ENCODE measurements at places on chromosomes 2 and 18.
A peak's percentile ranks its signal among the peaks of the same experiment; 100 is the strongest.

DNA sequence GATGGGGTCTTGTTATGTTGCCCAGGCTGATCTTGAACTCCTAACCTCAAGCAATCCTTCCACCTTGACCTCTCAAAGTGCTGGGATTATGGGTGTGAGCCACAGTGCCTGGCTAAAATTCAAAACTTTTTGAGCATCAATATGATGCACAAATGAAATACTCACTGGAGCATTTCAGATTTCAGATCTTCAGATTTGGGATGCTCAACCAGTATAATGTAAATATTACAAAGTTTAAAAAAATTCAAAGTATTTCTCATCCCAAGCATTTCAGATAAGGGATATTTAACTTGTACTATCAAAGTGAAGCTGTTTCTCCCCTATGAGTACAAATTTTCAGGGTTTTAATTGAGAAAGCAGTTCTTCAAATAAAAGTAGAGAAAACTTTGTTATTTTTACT lies 164.1 kb upstream of the CCDC68 start:
- no peak for DNase-seq

GRCh38 chr2:223161873-223162458 lies 110.0 kb downstream of the KCNE4 start:
- DNase-seq, result no peak

- DNase-seq, result no peak
These were observed 103.1 kb upstream of the ARHGAP28 start for GRCh38 chr18:6626457-6626856.

DNA sequence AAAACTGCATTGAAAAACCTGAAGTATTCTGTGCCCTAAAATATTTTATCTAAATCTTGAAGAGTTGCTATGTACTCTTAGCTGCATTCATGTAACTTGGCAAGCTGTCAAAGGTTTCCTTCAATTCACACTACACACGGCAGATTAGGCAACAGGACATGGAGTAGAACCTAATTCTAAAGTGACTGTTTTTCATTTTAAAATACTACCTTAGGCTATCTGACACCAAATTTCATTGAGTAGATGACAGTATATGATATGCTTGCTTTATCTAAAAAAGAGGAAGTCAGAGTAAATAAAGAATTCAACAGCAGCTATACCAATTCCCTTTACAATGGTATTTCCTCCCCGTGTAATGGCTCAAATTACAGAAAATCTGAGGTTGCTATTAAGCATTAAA lies 45.4 kb downstream of the EXOC6B start:
- DNase-seq, result no peak

GRCh38 chr2:113149553-113150257 lies 22.3 kb downstream of the IL1RN start:
- no peak for DNase-seq

DNA sequence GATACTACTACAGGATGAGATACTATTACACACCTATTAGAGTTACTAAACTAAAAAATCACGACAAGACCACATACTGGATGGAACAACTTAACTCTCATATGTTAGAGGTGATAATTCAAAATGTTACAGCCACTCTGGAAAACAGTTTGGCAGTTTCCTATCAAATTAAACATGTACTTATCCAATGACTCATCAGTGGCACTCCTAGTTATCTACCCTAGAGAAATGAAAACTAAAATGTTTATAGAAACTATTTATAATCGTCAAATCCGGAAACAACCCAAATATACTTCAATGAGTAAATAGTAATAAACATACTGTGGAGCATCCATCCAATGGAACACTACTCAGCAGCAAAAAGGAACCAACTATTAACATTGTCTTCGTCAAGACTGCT lies 137.0 kb upstream of the RBBP8 start:
- DNase-seq, result no peak

DNA sequence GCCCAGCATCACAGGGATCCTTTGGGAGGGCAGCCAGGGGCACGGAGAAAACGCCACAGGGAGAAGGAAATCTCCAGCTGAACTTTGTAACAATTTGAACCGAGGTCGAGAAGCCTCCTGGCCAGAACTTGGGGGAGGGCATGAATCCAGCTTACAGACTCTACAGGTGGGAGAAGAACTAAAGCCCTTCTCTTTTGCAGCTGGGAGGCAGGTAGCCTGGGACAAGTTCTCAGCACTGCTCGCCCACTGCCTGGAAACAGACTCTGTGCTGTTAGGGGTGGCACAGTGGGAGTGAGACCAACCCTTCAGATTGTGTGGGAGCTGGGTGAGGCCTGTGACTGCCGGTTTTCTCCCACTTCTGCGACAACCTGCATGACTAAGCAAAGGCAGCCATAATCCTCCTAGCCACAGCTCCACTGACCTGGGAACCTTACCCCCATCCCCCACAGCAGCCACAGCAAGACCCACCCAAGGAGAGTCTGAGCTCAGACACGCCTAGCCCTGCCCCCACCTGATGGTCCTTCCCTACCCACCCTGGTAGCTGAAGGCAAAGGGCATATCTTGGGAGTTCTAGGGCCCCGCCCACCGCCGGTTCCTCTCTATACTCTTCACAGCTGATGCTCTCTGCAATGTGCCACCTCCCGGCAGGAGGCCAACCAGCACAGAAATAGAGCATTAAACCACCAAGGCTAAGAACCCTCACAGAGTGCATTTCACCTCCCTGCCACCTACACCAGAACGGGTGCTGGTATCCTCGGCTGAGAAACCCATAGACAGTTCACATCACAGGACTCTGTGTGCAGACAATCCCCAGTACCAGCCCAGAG lies 136.0 kb upstream of the SIX2 start:
- no peak for DNase-seq

GRCh38 chr2:237674731-237675276 lies 47.4 kb downstream of the LRRFIP1 start:
- peak; percentile 88 for DNase-seq

GRCh38 chr2:134099273-134099672 lies 154.6 kb upstream of the MGAT5 start:
- no peak for DNase-seq

- DNase-seq, result no peak
These were observed 1530.7 kb downstream of the LRP1B start for GRCh38 chr2:140600116-140600515.

DNA sequence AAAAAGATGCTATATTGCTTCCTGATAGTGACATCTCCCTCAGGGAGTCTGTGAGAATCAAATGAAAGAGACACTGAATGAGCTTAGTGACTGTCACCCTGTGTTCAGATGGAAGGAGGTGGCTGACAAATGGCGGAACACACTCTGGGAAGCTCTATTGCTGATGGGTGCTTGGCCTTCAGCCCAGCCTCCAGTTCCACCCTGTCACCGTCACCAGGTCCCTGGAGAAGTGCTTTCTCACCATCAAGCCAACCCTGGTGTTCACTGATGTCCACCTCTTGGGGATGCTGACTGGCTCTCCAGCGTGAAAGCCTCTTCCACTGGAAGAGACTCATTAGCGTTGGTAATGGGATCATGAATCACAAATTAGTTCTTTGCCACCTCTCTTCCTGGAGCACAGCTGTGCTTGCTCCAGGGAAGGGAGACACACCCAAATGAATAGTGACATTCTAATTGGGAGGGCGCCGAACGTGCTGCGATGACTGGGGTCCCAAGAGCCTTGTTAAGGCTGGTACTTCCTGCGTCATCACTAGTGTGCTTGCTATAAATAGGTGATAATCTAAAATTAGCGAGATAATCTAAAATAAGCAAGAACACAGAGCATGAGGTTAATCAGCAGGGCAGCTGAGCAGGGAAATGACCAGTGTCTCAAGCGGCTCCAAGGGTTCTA lies 154.0 kb downstream of the CLIP4 start:
- no peak for DNase-seq

- DNase-seq, result no peak
These were observed 78.4 kb upstream of the MC2R start for GRCh38 chr18:13993730-13994129.

- no peak for DNase-seq
These were observed 172.7 kb upstream of the FHL2 start for GRCh38 chr2:105571445-105571987.

GRCh38 chr2:61134141-61134540 lies 27.8 kb upstream of the C2orf74 start:
- no peak for DNase-seq

DNA sequence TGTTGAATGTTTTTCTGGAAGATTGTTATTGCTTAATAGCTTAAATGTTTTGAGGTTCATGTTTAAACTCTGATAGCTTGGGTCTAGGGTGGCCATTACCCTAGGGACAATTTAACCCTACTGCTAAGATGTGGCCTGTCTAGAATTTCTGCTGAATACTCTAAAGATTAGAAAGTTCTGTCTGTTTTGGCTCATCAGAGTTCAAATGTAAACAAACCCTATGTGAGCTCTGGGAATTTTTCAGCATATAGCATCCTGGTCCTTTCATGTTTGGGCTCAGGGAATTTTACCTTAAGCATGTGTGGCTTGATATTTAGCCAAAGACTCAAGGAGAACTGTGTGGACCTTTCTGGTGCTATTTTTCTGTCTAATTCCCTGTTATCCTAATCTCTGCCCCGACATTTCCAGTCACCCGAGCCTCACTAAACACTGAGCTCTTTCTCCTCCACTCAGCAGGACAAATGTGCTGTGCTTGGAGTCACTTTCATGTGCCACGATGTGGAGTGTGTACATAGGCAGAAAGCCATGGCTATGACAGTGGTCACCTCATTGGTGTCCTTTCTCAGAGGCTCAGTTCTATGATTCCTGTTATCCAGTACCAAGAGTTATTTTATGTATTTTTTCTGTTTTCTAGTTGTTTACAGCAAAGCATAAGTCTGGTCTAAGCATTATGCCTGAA lies 492.5 kb upstream of the SPHKAP start:
- no peak for DNase-seq
